Uterus (tissue), 4 donors: ENCODE measurements at places on chromosomes 1 and 21. TPM values are rescaled to one million over a fixed set of nuclear protein-coding genes. Genes with fewer than 3 reads are reported as not detected.

PLEKHN1 gene
- 1.1 TPM for total RNA-seq

CD53 gene
- total RNA-seq: 1.0 TPM

SIM2 gene
- total RNA-seq: 0.59 TPM

SHISA4 gene
- total RNA-seq: 2.1 TPM

C4BPB gene
- total RNA-seq: not detected

DPT gene
- 54.8 TPM for total RNA-seq

GRCh38 chr1:60436186-60436585 lies 362.6 kb upstream of the C1orf87 start:
- H3K27ac ChIP-seq: no peak overlapping the region
- DNase-seq: no peak
- H3K27me3 ChIP-seq: no peaks in the 10 kb centered on the region
- no peaks in the 10 kb centered on the region for H3K36me3 ChIP-seq

DNA sequence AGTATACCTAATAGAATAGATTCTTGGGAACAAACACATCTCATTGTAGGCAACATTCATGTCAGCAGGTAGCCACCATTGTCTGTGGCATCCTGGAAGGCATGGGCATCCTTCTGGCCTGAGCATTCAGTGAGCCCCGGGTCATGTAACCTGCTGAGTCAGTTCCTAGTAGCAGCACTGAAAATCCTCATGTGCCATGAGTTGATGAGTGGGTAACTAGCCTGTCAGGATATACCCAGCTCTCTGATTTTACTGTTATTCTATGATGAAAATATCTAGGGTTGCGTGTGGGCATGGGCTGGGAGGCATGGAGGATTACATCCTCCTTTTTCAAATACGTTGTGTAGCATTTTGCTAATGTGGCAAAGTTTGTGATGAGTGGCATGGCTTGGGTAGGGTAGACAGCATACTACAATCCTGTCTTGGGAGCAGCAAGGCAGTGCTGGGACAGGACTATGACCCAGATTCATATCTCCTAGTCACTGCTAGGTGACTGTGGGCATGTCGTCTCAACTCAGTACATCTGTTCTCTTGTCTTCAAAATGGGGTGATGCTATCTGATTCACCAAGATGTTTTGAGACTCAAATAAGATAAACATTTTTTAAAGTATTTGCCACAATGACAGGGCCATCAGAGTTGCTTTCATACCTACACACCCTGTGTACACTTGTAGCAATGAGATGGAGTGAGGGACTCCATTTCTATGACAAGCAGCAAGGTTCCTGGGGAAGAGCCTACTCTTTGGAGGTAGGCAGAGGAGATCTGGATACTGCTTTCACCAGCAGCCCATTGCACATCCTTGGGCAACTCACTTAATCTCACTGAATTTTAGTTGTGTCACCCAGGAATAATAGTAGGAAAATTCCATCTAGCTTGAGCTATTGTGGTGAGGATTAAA lies 62.5 kb downstream of the CD58 start:
- H3K4me1 ChIP-seq: no peaks in the 10 kb centered on the region
- no peaks in the 10 kb centered on the region for H3K27me3 ChIP-seq
- no peak overlapping the region for H3K4me3 ChIP-seq
